ENCODE measurements at places on chromosomes 2 and 18.

GRCh38 chr2:164457271-164457670, 164.0 kb downstream of the GRB14 start:
- no peak for DNase-seq

DNA sequence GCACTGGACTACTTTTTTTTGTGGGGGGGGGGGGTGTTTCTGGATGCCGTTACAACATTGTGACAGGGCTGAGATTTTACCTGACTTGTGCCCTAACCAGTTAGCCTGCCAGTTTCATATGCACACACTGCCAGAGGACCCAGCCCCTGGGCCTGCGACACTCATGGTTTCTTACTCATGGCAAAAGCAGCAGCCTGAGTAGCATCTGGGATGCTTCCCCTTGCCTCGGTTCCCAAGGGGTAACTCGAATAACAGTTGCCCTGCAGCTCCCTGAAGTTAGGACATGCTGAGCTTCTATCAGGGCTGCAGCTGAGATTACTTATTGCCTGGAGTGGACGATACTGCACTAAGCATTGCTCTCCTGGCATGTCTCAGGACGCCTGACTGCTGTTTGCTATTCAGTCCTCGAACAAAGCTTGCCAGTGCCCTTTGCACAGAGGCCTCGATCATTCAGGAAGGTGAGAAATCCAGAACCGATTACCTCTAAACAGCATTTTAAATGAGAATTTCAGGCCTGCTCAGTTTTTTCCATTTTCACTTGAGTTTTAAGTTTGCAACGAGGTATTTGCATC, 47.9 kb downstream of the TRPM8 start:
- DNase-seq: no peak

DNA sequence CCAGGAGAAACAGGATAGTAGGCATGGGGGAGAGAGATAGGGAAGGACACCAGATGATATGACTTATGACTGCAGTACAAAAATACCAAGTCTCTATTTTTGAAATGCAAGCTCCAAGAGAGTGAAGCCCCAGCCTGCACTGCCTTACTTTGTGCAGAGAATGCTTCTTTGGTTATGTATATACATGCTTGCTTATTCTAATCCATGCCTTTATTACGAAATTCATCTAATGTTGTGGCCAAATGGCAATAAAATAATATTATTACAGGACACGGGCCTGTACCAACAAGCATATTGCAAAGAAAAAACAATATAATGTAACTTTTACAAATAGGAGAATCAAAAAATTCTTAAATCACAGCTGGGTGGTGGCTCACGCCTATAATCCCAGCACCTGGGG, 110.8 kb downstream of the BCL11A start:
- no peak for DNase-seq

DNA sequence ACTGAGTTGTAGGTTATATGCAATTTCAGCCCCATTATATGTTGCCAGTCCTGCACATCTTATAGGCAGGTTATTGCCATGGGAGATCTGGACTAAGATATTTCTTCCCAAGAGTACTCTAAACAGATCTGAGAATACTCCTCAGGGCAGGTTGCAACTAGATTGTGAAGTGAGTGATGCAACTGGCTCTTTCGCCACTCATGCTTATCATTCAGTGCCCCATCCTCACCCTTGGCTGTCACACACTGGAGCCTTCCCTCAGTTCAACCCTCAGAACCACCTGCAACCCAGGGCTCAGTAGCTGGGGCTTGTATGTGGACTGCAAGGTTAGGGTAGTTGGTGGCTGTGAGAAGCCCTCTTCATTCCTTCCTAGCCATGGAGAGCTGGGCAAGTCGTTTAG, 14.1 kb downstream of the MERTK start:
- DNase-seq: no peak

- DNase-seq: no peak
Measured at GRCh38 chr2:168422584-168422983, 33.5 kb upstream of the CERS6 start.

GRCh38 chr2:133892352-133892913, 324.2 kb upstream of the NCKAP5 start:
- no peak for DNase-seq
